NCI-H1417 treated with DMSO at 0.1 percent for 48 hours (cell line): ENCODE measurements at places on chromosomes 7 and 10.

- DNase-seq: no peak
These were observed 5.8 kb upstream of the UPP1 start for GRCh38 chr7:48083114-48083830.

DNA sequence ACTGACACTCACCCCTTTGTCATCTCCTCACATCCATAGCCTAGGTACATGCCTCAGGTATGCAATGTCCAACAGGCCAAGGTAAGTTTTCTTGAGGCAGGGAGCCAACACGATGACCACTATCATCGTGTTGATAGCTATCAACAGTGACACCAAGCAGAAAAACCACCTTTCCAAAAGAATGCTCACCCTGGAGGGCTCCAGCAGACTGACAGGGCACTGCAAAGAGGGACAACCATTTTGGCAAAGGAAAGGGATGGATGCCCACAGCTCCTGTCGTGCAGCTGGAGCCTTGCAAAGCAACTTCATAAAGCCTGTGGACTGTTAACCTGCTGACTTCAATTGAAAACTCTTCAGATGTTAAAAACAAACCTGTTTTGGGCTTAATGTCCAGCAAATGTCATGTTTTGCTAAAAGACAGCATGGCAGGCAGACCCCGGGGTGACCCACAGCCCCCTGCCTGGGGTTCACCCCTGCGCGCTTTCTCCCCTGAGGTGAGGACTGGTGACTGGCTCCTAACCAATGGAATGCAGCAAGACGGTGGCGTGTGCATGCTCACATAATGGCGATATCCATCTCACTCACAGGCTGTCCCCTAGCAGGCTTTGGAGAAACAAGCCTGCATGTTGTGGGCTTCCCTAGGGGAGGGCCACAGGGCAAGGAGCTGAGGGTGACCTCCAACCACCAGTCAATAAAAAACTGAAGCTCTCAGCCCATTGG, 293.8 kb downstream of the TCERG1L start:
- DNase-seq: no peak

GRCh38 chr10:63798599-63799498, 277.6 kb downstream of the REEP3 start:
- no peak for DNase-seq

- no peak for DNase-seq
These were observed 70.7 kb upstream of the ANTXRL start for GRCh38 chr10:46216003-46216634.
